RKO (cell line): ENCODE measurements at places on chromosomes 3 and 15.
A peak's percentile ranks its signal among the peaks of the same experiment; 100 is the strongest.

- DNase-seq, result no peak
Observed at GRCh38 chr15:67167091-67167490, 87.4 kb downstream of the AAGAB start.

DNA sequence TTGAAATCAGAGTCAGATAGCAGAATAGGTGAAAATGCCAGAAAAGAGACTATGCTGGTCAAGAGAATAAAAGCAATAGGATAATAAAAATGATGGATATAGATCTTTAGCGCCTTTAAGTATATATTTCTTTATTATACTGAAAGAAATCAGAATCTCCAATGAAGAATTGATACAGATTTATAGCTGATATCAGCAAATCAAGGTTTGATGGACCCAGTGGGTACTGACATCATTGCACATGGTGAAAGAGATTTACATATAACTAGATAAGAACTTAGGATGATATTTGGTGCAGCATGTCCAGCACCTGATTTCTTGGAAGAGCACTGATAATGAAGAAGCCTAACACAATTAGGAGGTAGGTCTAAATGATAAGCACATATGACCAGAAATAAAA, 18.2 kb downstream of the CADM2 start:
- no peak for DNase-seq

GRCh38 chr3:11201251-11202019, 47.1 kb downstream of the HRH1 start:
- DNase-seq, result no peak

GRCh38 chr3:111506435-111506834, 35.6 kb upstream of the CD96 start:
- no peak for DNase-seq

DNA sequence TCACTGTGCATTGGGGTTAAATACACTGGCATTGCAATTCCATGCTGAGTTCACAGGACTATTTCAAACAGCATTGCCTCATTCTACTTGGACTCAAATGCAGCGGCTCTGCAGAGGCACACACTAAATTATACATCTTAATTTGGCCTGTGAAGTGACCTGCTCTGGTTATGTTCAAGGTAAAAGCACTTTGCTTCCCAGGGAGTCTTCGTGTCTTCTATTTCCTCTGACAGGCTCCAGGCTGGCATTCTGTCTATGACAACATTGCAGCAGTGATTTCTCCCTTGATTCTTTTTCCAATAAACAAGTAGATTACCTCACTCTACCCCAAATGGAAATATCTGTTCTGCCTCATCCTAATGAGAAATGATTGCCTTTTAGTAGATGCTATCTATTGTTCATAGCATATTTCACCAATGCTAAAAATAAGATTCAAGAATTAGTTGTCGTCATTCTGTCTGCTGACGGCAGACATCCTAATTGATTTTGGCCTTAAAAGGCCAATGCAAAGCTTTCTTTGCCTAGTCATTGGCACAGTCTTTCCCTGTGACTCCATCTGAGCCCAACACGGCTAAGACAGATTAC, 33.8 kb downstream of the FMN1 start:
- DNase-seq, result no peak

DNA sequence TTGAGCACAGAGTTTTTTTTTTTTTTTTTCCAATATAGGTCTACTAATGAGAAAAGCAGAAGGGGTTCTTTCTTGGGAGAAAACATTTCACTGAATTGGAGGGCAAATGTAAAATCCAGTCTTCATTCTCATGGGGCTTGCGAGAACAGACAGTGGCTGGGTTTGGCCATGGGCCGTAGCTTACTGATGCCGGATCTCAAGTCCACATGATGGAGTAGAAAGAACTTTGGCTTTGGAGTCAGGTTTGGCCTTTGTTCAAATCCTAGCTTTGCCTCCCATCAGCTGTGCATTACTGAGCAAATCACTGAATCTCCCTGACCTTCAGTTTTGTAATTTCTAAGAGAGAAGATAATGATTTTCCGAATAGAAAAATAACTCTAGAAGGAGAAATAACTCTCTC, 59.7 kb downstream of the LMCD1 start:
- no peak for DNase-seq

DNA sequence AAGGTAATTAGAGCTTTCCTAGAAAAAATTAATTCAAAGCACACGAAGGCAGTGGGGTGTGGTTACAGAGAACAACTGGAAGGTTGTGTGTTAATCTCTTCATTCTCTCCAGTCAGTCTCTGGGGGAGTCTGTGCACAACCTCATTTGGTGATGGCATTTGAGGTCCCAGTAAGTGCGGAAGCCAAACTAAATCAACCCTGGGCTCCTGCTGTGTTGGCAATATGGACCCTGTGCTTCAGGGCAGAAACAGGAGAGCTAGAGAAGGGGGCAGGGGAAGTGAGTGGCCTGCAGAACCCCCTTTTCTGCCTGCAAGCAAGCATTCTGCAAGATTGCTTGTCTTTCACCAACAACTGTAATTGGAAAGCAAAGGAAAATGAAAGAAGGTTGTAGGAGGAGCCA, 195.9 kb upstream of the ST8SIA2 start:
- DNase-seq, result no peak

- peak; percentile 70 for DNase-seq
Observed at GRCh38 chr3:170356596-170357175, 829 bp upstream of the SKIL start.

- no peak for DNase-seq
Observed at GRCh38 chr3:190926619-190927018, 64.1 kb upstream of the GMNC start.
